ENCODE measurements at places on chromosomes 7 and 10. TPM values are rescaled to one million over a fixed set of nuclear protein-coding genes. Genes with fewer than 3 reads are reported as not detected.
A peak's percentile ranks its signal among the peaks of the same experiment; 100 is the strongest.

Gene PFKP
- 85.2 TPM for total RNA-seq

Gene AGR2
- not detected for total RNA-seq

Gene POP7
- 33.3 TPM for total RNA-seq

Gene OPN1SW
- total RNA-seq = not detected

Gene NANOS1
- total RNA-seq = 0.37 TPM

Gene SHH
- total RNA-seq = 0.05 TPM

Gene CPA1
- total RNA-seq = not detected

Gene VSTM2A
- not detected for total RNA-seq

Gene KEL
- total RNA-seq = 0.31 TPM

Gene ACTL6B
- not detected for total RNA-seq

Gene SFRP5
- not detected for total RNA-seq

Gene GRM3
- total RNA-seq = not detected

Gene TAS2R4
- total RNA-seq = 1.1 TPM

Gene ST8SIA6
- not detected for total RNA-seq

Gene ETV1
- 1.1 TPM for total RNA-seq

Gene CABCOCO1
- not detected for total RNA-seq

- DNase-seq = no peak
Measured at GRCh38 chr7:80145780-80146422, 11.3 kb downstream of the GNAI1 start.

DNA sequence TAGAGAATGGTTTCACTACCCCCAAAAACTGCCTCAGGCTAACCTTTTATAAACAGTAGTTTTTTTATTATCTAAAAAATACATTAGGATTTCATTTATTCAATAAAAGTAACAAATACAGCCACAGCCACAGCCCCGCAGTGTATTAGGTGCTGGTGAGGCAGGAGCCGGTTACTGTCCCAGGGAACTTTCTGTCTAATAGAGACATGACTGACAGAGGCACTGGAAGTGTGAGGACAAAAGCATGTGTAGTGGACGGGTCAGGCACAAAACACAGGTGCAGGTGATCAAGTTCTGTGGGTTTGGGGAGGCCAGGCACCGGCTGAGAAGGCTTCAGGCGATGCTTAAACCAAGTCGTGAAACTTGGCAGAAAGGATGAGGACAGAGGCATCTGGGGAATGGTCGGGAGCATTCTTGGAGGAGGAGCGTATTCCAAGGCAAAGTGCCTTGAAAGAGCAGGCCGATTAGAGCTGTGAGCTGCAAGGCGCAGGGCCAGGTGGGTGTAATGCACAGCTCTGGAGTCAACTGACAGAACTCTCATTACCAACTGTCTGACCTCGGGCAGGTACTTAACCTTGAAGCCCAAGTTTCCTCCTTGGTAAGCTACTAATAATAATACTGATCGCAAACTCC is 138.2 kb downstream of the USP6NL start:
- no peak for DNase-seq

- no peak for DNase-seq
Measured at GRCh38 chr7:136976504-136977251, 108.2 kb downstream of the CHRM2 start.

DNA sequence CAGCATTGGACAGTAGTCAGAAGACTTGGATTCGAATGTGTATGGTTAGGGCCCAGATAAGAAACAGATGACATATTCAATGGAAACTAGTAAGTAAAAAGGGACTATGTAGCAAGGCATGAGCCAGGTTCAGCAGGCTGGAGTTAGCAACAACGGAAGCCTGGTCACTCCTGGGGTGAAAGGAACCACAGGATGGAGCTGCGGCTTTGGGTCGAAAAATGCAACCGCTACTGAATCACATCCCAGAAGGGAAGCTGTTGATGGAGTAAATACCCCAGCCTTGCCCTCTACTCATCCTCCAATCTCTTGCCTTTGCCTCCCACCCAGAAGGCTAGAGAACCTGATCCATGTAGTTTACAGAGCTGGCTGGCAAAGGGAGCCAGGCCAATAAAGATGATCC is 37.5 kb upstream of the EGR2 start:
- DNase-seq = peak; percentile 78

- no peak for DNase-seq
Measured at GRCh38 chr7:101465576-101466196, 103.0 kb downstream of the COL26A1 start.

DNA sequence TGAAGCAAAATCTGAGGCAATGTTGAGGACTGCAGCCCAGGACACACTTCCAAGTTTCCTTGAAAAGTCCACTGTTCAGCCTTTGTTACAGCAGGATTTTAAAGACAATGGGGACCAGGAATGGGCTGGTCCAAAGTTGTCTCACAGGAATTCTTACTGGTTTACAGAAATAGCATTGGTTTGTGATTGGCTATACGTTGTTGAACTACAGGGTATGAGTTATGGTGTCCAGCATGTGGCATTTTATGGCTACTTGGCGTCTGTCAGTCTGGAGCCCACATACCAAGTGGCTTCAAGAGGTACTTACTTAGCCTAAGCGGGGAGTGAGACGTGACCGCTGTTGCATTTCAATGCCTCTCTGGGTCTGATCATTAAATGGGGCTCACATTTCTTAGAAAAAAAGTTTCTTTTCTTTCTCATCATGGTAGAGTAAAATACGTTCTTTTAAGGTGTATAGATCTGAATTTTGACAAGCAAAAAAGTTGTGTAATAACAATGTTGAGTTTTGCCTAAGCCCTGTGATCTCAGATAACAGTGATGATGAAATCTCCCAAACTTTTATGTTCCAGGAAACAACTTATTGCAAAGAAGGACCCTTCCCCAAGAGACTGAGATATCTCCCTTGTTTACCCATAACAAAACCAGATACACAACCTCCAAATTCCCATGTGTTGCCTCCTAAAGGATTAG is 100.0 kb upstream of the TRIM24 start:
- no peak for DNase-seq

- no peak for DNase-seq
Measured at GRCh38 chr10:107899075-107899474, 734.6 kb upstream of the SORCS1 start.

DNA sequence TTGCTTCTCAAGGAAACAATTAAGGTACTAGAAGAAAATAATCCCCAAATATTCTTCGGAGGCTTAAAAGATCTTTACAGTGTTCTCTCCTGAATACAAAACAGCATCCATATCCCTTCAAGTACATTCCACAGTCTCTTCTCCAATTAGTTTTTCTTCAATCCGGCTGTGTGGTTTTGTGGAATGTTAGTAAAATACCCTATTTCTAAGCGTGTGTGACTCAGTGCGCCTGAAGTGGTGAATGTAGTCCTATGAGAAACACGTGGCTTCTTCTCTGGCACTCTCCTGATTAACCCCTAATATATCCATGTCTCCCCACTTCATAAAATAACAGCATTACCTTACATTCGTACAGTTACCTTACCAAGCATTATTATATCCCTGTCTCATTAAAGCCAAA is 570.2 kb downstream of the ARL4A start:
- no peak for DNase-seq

- DNase-seq = no peak
Measured at GRCh38 chr7:4665661-4666060, 16.4 kb upstream of the FOXK1 start.

- no peak for DNase-seq
Measured at GRCh38 chr10:69842882-69843281, 41.2 kb downstream of the COL13A1 start.

DNA sequence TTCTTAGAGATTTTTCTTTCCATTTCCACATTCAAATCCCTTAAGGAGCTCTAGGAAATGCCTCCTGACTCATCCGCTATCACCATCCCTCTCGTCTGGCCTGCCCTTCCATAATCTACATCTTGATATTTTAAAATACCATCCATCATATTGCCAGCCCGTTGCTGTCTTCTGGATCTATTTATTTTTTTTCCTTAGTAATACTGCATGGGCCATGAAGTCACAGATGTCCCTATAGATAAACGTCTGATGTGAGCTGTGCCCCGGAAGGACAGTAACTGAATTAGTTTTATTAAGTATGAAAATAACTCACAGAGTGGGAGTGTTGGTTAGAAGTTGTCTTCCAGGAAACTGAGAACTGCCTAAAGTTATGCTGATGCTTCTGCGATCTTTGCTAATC is 76.2 kb downstream of the KLF6 start:
- no peak for DNase-seq

- DNase-seq = no peak
Measured at GRCh38 chr7:110564246-110564645, 526.7 kb upstream of the LRRN3 start.

GRCh38 chr10:34650156-34650555 is 164.9 kb downstream of the PARD3 start:
- DNase-seq = no peak

- DNase-seq = peak; percentile 67
Measured at GRCh38 chr7:151244196-151244840, 4.2 kb downstream of the SMARCD3 start.

- no peak for DNase-seq
Measured at GRCh38 chr7:110870926-110871325, 220.0 kb upstream of the LRRN3 start.

DNA sequence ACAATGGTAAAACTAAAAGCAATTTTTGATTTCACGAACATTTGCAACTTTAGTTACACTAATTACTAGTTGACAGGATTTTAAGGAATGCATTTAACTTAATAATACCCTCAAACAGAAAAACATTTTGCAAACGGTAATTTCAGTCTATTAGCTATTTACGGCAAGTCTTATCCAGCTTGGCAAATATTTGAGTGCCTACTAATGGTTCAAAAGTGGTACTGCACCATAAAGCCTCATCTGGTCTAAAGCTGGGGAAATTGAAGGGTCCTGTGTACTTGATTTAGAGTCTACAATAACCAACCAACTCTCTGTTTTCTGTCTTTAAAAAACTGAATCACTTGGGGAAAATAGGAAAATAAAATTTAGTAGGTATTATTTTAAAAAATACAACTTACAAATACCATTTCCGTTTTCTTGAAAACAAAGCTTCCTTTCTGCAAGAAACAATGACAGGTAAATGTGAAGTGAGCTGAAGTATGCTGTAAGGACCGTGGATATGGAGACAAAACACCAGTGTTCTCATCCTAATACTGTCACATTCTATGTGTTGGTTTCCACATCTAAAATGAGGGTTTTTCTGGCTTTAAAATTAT is 142.3 kb downstream of the VPS50 start:
- DNase-seq = no peak

GRCh38 chr7:4882169-4883032 is 1.1 kb downstream of the RADIL start:
- no peak for DNase-seq

DNA sequence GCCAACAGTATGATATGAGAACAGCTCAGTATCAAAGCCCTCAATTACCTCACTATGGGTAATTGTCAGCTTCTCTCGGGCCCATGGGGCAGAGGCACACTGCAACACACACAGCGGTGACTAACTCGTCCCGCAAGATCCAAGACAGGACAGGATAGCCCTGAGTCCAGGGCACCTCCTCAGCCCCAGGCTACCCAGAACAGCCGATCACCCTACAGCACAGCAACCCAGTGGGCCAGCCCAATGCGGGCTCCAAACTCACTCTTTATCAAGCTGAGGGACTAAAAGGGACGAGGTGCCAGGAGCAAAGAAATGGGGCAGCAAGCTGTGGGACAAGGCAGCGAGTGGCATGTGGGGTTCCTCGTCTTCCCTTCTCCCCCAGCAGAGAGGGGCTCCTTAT is 765.1 kb downstream of the GRID1 start:
- DNase-seq = no peak

DNA sequence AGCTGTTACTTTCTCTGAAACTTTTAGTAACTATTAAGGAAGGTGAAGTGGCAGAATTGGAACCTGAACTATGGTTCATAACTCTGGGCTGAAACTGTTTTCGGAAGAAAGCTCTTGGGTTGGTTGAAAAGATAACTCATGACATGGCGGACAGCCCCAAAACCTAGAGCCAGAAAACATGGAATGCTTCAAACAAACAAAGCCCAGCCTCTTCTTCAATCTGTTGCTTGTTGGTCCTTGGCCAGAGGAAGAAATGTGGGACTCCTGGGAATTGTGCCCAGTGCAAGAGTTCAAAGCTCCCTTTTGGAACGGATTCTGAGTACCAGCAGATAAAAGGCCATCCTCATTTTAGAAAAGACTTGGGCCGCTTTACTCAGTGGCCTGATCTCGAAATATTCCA is 52.9 kb upstream of the CACNB2 start:
- DNase-seq = no peak

DNA sequence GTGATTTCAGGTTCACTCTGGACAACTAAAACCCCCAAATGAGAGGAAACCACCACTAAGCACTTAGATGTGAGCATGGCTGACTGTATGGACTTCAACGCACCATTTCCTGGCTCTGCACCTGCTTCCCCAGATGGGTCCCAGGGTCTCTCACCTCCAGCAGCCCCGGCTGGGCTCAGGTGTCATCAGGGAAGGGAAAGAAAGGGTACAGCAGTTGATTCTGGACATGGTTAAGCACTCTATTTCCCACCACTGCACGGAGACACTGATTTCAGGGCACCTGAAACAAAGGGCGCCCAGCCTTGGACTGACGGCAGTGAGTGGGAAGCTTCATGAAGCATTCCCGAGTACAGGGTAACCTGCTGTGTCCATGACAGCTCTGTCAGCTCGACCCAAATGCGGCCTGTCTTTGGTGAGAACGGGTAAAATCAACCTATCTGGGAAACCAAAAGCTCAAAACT is 19.0 kb downstream of the FAM53B start:
- no peak for DNase-seq

- no peak for DNase-seq
Measured at GRCh38 chr10:114678820-114679219, 20.7 kb upstream of the ABLIM1 start.

DNA sequence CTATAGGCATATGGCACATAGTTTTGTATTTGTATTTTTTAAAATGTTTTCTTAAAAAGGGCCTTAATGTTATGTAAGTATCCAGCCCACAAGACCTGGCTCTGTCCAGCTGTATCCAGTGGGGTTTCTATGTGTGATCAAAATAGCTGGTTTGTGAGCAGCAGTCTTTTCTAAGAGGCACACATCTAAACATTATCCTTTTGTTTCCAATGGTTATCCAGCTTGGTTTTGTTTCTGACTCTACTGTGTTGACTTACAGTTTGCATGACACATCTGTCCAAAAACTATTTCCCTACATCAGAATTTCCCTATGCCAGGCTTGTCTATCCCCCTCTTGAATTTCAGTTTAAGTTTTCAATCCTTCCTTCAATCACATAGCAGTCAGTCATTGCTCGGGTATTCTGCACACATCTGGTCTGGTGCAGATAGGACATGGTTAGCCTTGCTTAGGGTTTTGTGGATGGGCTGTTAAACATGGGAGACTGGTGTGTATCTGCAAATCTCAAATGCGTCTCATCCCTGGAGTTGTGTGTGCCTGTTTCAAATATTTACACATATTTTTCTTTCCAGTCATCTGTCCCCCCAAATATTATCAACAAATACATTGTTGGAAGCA is 104.2 kb downstream of the SAMD9 start:
- no peak for DNase-seq

GRCh38 chr7:124918662-124919061 is 11.0 kb downstream of the POT1 start:
- no peak for DNase-seq

GRCh38 chr7:127152423-127152822 is 100.3 kb downstream of the GRM8 start:
- no peak for DNase-seq

DNA sequence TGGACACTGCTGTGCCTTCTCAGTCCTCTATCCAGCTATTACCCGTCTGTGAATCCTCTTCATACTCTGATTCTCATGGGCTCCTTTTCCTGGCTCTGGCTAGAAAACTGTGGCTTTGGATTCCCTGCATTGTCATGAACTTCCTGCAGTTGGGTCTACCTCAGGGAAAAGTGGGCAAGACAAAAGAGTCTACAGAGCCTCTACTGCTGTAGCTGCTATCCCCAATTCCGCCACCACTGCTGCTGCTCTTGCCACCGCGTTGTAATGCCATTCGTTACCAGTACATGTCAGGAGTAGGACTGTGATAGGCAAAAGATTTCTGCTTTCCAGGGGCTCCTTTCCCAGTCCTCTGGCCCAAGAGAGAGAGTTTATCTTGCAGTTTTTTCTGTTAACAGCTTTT is 23.9 kb upstream of the PPP1R17 start:
- no peak for DNase-seq

All from activated T-cell treated with anti-CD3 and anti-CD28 coated beads, Interleukin-2, amount 50 U/mL, for 72 hours (primary cell).